Stimulated activated CD4-positive, alpha-beta T cell treated with anti-CD3 and anti-CD28 coated beads, TNF-alpha, amount 100 ng/mL, for 1 hour (primary cell): ENCODE measurements at places on chromosomes 13 and 19.

DNA sequence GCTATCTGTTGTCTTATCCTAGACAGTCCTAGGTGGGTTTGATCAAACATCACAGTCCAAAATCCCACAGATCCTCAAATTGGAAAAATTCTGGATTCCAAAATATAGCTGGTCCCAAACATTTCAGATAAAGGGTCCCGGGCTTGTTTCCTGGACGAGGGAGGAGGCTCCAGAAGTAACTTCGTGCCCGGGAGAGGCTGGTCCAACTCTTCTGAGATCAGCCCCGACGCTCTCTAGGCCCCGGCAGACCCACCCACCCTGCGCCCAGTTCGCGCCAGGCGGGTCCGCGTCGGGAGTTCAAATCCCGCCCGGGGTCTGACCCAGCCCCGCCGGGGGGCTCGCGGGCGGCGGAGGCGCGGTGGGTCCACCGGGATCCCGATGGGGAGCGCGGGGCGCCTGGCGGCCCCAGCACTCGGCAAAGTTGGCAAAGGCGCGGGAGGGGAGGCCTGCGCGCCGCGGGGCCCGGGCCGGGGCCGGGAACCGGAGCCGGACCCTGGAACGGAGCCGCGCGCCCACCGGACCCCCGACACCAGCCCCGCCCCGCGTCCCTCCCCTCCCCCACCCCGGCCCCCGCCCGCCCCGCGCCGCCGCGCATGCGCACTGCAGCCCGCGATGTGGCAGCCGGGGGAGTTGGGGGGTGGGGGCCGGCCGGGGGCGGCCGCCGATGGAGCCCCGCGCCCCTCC lies 513 bp downstream of the MIER2 start:
- no peak for DNase-seq

DNA sequence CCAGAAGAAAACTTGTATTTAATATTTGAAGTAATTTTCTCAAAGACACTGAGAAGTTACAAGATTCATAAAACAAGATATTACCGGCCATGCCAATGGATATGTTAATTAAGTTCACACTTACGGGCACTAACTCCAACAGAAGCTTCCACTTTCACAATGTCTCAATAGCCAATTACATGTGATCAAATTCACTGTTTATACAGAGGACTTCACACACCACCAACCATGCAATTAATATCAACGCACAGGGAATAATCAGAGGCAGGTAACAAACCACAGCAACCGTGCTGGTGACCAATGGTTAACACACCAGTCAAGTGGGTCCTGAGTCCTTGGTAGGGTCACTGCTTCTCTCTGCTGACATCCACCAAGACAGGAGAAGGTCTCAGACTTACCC lies 5.9 kb upstream of the ACOD1 start:
- no peak for DNase-seq

- DNase-seq, result no peak
Observed at GRCh38 chr13:114298866-114299265, 15.4 kb upstream of the CHAMP1 start.

GRCh38 chr13:50152224-50152623 lies 137.0 kb downstream of the KCNRG start:
- no peak for DNase-seq
